ENCODE measurements at places on chromosomes 11 and 22.
A peak's percentile ranks its signal among the peaks of the same experiment; 100 is the strongest.

DNA sequence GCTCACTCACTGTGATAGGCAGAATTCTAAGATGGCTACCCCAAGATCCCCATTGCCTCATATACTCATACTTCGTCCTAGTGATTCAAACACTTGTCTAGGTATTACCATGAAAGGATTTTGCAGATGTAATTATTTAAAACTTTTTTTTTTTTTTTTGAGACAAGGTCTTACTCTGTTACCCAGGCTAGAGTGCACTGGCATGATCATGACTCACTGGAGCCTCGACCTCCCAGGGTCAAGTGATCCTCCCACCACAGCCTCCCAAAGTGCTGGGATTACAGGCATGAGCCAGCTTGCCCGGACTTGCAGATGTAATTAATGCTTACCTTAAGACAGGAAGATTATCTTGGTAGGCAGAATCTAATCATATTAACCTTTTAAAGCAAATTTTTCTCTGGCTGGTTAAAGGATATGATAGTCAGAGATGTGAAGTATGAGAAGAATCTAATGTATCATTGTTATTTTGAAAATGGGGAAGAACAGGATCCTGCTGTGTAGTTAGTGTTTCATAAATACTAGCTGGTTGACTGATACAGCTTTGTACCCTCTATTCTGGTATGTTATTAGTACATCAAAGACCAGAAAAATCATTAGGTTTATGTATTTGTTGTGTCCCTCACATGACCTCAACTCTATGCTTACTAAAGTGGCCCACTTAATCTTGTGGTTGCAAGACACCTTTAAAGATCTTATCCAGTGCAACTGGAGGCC lies 35.5 kb downstream of the C2CD3 start:
- no peak for DNase-seq

DNA sequence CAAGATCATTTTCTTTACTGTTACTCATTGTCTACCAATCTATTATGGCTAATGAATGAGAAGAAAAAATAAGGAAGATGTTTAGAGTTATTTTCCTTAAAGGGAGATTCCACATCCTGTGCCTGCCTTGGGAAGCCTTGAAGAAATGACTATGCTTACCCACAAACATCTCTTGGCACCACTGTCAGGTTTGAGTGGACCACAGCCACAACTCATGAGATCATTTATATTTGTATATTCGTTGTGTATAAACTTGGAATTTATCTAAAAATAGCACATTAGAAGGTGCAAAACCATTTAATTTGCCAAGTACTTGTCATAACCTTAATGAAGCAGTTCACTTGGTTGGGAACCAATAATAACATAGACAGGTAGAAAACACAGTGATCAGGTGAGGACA lies 740.8 kb downstream of the DLG2 start:
- DNase-seq = no peak

DNA sequence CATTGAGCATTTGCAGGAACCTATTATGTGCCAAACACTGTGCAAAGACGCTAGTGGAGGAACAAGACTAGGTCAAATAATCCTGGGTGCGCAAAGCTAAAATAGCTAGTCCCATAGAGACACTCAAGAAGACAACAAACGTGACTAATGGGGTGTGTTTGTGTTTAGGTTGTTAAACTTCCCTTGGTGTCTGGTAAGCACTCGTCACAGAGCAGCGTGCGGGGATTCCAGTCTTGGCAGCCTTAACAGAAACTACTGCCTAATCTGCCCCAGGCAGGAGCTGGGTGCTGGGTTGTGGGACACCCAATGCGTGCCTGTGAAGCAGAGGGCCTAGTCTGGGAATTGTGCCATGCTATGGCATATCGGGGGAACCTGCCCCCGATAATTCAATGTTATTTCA lies 10.8 kb upstream of the CALCB start:
- no peak for DNase-seq

DNA sequence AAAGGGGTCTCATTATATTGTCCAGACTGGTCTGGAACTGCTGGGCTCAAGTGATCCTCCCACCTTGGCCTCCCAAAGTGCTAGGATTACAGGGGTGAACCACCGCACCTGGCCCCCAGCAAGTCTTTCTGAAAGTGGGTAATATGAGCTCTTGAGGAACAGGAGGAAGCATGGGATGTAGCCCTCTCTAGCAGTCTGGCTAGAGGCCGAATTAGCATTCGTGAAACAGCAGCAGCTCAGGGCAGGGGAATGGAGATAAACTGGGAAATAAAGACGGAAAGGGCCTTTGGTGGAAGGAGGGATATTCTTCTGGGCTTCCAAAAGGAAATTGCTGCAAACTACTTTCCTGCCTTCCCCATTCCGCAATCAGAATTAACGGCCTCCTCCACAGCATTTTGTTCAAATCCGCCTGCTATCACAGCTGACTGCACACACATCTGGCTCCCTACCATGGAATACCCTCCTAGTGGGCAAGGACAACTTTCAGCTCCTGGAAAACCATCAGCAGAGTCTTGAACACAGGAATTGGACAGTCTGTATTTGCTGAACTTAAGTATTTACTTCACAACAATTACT lies 44.3 kb downstream of the MICAL3 start:
- no peak for DNase-seq

- DNase-seq = no peak
These were observed at the start of gene SCUBE1 for GRCh38 chr22:43343262-43343669. Gene SCUBE1, minus strand, starts transcription at chr22:43343372. Its CDS starts 111 bp downstream, at chr22:43343261.

- DNase-seq = no peak
These were observed 220.1 kb upstream of the SORL1-AS1 start for GRCh38 chr11:121672630-121673487.

DNA sequence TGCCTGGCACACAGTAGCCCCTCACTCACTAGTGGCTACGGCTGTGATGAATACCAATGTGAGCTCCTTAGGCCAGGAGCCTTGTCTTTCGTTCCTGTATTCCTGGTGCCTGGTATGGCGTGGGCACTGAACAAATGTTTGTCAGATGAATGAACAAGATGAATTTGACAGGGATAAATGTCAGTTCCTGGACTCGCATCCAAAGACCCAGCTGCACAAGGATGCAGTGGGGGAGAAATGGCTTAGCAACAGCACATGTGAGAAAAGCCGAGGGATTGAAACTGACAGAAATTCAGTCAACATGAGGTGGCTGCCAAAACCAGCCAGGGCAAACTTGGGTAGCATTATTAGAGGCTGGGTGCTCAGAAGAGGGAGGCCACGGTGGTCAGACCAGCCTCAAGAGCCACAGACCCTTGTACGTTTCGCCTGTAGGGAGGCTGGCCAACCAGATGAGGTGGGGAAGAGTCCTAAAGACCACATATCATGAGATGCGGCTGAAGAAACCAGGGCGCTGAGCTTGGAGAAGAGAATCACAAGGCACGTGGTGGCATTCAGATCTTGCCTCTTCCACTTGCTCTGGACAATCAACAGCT lies 7.7 kb upstream of the SLC22A8 start:
- no peak for DNase-seq

DNA sequence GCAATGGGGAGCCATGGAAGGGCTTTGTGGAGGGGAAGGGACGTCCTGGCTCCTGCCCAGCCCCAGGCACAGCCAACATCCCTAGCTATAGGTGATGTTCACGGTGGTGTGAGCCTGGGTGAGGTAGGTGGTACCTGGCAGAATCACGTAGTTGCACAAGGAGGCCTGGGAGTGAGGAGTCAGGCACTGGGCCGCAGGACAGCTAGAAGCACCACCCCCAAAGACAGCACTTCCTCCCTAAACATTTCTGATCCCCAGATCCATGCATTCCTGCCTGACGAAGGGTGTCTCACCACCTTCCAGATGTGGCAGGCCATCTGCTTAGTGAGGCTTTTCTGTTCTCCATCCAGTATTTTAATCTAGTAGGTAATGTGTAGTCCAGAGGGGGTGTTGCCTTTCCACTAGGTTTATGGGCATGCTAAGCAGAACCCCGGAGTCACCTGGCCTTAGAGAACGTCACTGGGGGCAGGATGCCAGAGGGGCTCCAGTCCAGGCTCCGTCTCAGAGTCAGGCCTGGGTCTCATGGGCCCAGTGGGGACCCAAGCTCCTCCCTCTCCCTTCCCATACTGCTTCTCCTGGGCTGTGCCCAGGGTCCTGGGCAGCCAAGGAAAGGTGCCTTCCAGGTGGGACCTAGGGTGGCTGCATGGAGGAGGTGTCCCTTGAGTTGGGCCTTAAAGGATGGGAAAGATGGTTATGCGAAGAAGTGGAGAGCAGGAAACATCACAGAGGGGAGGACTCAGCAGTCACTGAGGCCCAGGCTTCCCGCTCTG lies 56.2 kb downstream of the OTOG start:
- DNase-seq = no peak

DNA sequence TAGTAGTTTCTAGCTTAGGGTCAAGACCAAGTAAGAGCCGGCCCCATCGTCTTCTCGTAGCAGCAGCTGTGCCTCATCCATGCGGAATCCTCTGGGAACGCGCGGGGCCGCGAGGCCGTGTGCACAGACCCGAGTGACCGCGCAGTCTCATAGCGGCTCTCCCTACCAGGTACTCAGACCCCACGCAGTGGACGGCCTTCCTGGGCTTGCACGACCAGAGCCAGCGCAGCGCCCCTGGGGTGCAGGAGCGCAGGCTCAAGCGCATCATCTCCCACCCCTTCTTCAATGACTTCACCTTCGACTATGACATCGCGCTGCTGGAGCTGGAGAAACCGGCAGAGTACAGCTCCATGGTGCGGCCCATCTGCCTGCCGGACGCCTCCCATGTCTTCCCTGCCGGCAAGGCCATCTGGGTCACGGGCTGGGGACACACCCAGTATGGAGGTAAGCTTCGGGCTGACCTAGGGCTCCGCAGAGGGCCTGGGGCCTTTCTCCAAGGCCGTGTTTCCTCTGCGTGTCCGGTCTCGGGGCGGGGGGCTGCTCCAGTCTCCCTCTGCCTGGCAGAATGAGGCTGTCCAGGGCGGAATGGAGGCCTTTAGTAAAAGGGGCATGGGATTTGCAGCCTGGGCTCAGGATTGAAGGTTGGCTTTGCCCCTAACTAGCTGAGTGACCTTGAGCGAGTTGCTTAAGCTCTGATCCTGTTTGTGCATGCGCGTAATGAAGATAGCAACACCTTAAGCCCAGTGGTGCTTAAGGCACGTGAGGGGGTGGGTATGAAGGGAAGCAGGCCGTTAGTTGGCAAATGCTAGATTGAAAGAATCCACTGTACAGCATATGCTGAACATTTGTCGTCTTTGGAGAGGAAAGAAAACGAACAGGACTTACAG lies 48.9 kb downstream of the ST14 start:
- no peak for DNase-seq

DNA sequence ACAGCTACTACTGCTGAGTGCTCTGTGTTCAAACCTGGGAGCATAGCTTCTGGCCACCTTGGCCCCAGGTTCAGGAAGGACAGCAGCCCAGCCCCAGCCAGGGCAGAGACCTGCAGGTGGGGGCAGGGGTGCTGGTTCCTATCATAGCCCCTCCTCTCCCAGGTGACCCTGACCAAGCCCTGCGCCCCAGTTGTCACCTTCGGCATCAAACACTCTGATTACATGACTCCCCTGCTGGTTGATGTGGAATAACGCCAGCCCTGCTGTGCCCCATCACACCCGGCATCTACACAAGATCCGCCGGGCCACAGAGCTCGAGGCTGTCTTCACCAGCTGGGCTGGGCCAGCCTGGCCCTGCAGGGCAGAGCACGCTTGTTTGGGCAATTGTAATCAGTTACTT lies 6.9 kb downstream of the SCGB1C1 start:
- DNase-seq = no peak

GRCh38 chr11:8477680-8478079 lies 116.3 kb downstream of the STK33 start:
- DNase-seq = no peak

- no peak for DNase-seq
These were observed 64.5 kb upstream of the CRTAM start for GRCh38 chr11:122773781-122774266.

GRCh38 chr11:59706518-59707285 lies 6.9 kb downstream of the OR10V1 start:
- peak; percentile 49 for DNase-seq

DNA sequence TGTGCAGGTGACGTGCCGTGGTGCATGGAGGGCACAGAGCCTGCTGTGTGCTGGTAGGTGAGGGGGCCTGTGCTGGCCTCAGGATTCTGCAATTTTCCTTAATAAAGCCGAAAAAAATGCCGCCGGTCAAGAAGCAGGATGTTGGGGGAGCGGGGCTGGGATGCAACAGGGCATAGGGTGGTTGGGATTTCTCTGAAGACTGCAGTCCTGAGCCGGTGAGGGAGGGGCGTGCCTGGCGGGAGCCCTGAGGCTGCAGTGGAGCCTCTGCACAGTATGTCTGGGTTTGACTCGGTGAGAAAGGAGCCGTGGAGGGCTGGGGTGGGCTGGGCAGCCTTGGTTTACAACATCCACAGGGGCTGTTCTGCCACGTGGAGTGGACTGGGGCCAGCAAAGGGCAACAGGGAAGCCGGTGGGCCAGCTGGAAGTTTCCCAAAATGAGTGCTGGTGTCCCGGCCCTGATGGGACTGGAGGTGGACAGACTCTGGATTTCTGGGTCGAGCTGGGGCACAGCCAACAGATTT lies 1.3 kb downstream of the CDHR5 start:
- DNase-seq = no peak

- DNase-seq = peak; percentile 22
These were observed 10.2 kb downstream of the GNB1L start for GRCh38 chr22:19844377-19845053.

- DNase-seq = no peak
These were observed 10.7 kb upstream of the DSCAML1 start for GRCh38 chr11:117807482-117808327.

GRCh38 chr11:127804747-127805400 lies 782.5 kb downstream of the ETS1 start:
- DNase-seq = no peak

All from amniotic stem cell (primary cell).